Hematopoietic multipotent progenitor cell (in vitro differentiated cells): ENCODE measurements at places on chromosomes 11 and 22. TPM values are rescaled to one million over a fixed set of nuclear protein-coding genes. Genes with fewer than 3 reads are reported as not detected.

The TOM1 gene
- 53.3 TPM for total RNA-seq

The KRTAP5-8 gene
- not detected for total RNA-seq

The C11orf16 gene
- not detected for total RNA-seq

The SLN gene
- not detected for total RNA-seq

- no peak for DNase-seq
Measured at GRCh38 chr11:94183886-94184264, 55.2 kb downstream of the PANX1 start.

GRCh38 chr22:29128891-29129807 is 56.3 kb downstream of the KREMEN1 start:
- DNase-seq, result peak; percentile 31

DNA sequence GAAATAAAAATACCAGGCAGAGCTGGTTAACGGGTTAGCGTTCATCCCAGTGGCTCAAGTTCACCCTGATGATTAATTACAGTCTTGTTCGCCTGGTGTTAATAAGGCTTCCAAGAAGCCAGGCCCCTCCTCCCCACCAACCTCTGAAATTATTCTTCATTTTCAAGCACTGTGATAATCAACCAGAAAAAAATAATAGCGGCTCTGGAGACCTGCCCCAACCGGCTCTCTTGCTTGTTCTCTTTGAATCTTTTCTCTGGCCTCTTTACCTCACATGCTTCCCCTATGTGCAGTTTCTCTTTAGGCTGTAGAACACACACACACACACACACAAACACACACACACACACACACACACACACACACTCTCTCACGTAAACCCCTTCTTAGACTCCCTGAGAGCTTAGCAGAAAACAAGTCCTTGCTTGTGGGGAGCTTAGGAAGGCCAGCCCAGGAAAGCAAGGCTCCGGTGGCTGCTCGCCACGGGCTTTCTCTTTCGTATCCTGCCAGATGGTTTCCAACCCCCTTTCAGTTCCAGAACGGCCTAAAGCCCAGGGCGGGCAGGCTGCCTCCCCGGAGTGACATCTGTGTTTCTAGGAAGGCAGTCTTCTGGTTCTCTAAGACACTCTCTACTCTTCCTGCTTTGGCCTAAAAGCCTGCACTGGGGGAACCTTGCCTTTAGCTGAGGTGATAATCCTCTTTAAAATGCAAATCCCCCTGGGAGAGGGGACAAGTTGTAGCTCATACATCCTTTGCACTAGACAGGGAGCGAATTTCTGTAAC is 106.4 kb upstream of the SESN3 start:
- DNase-seq, result peak; percentile 89

- no peak for DNase-seq
Measured at GRCh38 chr22:50201191-50202129, 649 bp downstream of the SELENOO start.

DNA sequence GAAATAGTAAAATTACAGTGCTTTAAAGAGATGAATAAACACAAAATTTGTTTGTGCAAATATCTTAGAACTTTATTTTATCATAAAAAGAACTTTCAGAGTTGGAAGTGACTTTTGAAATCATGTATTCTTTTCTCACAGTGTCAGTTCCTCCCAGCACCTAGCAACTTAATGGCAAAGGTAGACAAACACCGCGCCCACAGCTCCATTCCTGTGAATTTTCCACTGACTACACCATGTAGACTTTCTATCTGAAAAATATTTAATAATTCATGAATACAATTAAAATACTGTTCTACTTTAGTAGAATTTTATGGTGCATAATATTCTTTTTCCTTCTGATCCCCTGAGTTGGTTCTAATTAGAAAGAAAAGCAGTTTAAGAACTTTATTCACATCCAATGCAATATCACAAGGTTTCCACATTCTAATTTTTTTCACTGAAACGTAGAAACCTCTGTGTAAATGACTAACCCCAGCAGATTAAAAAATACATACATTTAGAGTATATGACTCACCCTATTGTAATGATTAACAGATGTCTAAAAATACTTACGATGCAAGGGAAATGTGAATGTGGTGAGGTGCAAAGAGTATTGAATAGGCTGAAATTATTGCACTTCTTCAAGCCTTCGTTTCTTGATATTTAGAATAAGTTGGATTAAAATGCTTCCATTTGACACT is 218.2 kb upstream of the CCDC179 start:
- DNase-seq, result no peak

GRCh38 chr11:74019860-74020259 is 11.0 kb upstream of the UCP3 start:
- no peak for DNase-seq

GRCh38 chr22:37430941-37431340 is 3.7 kb upstream of the ELFN2 start:
- DNase-seq, result no peak

DNA sequence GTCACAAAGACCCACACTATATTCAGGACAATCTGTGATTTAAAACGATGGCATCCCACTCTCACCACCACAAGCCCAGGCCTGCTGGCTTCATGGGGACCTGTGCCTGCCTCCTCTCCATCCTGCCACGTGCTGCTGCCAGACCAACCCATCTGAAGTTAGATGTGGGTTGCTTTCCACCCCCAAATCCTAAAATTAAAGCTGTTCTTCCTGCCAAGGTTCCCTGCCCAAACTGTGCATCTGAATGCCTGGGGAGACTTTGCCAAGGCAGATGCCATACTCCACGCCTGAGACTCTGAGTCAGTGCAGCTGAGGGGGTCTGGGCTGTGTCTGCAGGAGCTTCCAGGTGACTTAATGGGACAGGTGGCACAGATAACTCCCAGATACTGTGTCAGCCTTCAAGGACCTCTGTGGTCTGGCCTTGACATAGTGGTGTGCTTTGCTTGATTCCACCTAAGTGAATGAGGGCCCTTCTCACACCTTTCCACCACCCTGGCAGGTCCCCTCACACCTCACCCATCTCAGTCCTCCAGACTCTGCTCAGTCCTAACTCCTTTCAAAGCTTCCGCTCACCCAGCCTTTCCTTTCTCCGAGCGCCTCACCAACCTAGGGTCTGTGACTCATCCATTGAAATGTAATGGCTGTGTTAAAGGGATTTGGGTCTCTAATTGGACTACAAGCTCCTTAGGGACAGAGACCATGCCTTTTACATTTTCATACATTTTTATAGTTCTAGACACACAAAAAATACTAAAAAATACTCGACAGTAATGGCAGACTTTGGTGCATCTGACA is 18.6 kb downstream of the ADAMTS8 start:
- DNase-seq, result no peak

DNA sequence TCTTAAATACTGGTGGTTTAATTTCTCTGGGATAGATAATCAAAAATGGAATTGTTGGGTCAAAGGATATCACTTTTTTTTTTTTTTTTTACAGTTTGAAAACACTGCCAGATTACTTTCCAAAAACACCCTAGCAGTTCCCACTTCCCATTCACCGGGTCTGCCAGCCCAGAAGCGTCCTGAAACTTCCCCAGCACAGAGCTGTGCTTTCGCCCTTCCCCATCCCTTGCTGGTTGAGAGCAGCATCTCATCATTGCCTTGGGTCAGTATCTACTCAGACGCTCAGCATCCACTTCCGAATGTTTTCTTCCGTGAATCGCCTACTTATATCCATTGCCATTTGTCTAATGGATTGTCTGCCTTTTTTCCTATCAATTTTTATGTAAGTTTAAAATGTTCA is 5.5 kb downstream of the CERK start:
- DNase-seq, result no peak

GRCh38 chr11:76610871-76611475 is 59.6 kb downstream of the LRRC32 start:
- peak; percentile 65 for DNase-seq

DNA sequence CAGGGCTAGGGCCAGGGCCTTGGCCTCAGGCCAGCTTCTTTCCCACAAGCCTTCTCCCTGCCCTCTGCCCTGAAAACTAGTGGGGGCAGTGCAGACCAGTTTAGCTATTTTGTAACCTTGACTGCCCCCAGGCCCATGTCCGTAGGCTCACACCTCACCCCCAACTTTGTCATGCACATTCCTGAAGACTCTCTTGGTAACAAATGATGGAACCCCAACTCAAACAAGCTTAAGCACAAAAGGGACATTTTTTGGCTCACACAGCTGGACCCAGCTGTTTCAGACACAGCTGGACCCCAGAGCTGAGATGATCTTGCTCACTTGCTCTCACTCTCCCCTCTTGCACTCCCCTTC is 46.6 kb downstream of the KCNQ1OT1 start:
- DNase-seq, result no peak

GRCh38 chr11:17014833-17015626 is 816 bp upstream of the PLEKHA7 start:
- no peak for DNase-seq

GRCh38 chr22:20509344-20510047 is 2.1 kb downstream of the MED15 start:
- peak; percentile 89 for DNase-seq

DNA sequence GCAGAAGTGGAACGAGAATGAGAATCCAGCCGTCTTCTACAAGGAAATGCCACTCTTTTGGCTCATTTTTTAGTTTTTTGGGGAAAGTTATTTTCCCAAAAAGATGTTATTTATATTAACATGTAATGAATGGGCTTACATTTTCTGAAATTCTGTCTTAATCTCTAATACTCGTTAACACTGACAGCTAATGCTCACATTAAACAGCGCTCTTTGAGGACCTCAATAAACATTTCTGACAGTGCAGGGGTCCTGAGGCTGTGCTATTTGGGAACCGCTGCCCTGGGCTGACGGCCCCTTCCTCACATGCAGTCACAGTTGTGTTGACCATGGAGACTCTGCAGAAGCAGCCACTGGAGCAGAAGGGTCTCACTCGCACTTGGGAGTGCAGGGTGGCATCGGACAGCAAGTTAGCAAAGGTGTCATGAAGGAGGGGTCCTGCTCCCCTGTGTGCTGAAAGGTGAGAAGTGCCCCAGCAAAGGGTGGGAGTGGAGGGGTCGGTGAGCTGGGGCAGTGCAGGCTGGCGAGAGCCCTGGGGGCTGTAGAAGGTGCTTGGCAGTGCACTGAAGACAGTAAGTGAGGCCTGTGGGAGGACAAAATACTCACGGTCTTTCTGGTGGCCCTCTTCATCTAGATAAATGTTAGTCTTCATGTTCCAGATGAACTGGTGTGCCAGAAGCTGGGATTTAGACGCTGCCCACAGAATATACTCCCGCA is 53.1 kb upstream of the SERPIND1 start:
- DNase-seq, result no peak

- no peak for DNase-seq
Measured at GRCh38 chr11:88340366-88340935, 2.9 kb upstream of the CTSC start.

GRCh38 chr11:1827095-1827813 is 7.5 kb upstream of the SYT8 start:
- no peak for DNase-seq
